ENCODE measurements at places on chromosomes 11 and 22.
A peak's percentile ranks its signal among the peaks of the same experiment; 100 is the strongest.

- no peak for DNase-seq
These were observed 76.4 kb downstream of the COMMD9 start for GRCh38 chr11:36212564-36213392.

DNA sequence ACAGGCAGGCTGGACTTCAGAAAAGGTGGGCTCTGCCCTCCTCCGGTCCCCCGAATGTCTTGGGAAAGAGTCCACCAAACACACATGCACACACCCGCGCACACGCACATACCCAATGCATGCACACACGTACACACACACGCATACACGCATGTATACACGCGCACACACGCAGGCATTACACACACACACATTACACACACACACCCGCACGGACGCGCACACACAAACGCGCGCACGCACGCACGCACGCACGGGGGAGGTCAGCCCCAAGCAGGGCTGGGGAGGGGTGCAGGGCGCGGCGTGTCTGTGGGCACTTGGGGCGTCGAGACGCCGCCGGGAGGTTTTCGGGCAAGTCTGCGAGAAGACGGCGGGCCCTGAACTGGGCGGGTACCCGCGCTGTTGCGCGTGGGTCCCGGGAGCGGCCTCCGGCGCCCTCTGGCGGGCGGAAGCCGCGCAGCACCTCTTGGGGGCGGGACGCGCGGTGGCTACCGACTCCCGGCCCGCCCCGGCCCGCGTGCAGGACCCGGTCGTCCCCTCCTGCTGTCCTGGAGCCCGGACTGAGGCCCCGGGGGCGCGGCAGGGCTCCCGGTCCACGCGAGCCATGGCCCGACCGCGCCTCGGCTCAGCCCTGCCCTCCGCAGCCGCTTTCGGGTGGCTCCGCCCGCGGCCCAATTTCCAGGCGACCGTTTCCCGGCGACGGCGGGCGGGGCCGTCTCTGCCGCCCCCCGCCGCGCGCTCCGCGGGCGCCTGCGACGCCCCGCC is 3.6 kb downstream of the SEPTIN5 start:
- peak; percentile 71 for DNase-seq

GRCh38 chr11:2621894-2622293 is 77.9 kb downstream of the KCNQ1OT1 start:
- DNase-seq: no peak

- DNase-seq: no peak
These were observed 19.0 kb downstream of the KCNQ1 start for GRCh38 chr11:2463766-2464277.

- no peak for DNase-seq
These were observed 9.9 kb downstream of the NDUFV1 start for GRCh38 chr11:67616431-67617242.

GRCh38 chr11:114801773-114802172 is 123.4 kb downstream of the NXPE2 start:
- DNase-seq: no peak

DNA sequence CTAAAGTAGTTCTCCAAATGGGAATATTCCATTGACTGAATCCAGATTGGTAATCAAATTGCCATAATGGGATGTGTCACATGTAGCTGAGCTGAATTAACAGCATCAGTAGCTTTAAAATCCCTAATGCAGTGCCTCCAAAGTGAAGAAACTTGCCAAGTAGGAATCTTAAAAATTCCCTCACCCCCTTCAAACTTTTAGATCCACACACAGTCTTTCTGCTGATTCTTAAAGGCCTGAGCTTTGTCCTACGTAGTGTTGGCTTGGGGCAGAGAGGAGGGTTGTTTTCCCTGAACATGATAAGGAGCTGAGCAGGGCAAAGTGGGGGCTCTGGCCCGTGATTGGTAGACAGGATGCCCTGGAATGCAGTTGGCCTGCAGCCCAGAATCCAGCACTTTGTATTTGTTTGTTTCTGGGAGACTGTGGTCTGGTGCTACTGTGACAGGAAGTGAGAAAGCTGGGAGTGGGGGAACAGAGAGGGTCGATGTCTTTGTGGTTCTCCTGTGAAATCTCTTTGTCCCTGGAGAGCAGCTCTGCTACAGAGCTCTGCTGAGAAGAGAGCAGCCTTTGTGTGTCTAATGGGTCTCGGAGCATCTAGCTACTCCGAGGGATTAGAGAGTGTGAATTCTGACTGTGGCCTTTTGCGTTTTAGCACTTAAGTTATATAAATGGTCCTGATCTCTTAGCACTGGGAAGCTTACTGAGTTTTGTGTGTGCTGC is 16.9 kb downstream of the CTNND1 start:
- no peak for DNase-seq

GRCh38 chr11:74012074-74012809 is 3.4 kb upstream of the UCP3 start:
- no peak for DNase-seq

- no peak for DNase-seq
These were observed 117.5 kb downstream of the SNX19 start for GRCh38 chr11:130798801-130799200.

- no peak for DNase-seq
These were observed 113.9 kb downstream of the RPS6KA4 start for GRCh38 chr11:64472593-64473455.

DNA sequence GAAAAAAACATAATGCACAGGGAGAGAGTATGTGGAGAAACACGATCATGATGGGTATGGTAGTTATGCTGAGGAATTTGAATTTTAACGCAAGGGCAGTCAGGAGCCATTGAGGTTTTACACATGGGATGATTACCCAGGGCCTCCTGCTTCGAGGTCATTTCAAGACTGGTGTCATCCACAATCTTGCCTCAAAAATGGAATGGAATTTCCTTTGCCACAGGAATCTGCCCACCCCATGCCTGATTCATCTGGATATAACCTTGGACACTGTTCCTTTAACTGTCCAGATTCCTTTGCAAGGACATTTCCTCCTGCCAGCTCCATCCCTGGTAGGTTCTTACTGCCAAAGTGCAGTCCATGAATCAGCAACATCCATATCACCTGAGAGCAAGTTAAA is 655.9 kb upstream of the TENM4 start:
- no peak for DNase-seq

DNA sequence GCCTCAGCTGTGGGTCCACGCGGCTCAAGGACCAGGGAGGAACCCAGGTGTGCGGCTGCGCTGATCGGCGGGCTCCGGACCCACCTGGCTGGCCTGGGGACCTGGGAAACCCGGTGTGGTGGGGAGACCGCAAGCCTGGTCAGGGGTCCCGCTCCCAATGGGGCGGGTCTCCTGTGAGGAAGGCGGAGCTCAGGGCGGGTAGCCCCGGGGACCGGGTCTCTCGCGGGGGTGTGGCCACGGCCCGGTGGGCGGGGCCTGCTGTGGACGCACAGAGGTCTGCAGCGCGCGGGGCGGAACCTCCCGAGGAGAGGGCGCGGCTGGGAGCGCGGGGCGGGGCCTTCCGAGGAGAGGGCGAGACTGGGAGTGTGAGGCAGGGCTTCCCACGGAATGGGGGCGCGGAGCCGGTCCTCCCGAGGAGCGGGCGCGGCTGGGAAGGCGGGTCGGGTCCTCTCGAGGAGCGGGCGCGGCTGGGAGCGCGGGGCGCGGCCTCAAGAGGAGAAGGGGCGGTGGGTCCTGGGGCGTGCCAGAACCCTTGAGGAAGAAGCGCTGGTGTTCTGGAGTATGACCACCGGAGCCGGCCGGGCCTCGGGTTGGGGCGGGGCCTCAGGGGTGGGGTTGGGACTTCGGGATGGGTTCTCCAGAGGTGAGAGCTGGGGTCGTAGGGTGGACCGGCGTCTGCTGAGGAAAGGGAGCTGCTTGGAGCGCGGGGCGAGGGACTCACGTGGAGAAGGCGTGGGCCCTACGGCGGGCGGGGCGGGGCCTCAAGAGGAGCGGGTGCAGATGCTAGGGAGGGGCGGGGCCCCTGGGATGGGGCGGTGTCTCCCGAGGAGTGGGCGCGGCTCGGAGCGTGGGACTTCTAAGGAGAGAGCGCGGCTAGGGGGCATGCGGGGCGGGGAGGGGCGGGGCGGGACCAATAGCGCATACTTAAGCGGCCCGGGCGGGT is 20.8 kb downstream of the DGCR6L start:
- peak; percentile 85 for DNase-seq

DNA sequence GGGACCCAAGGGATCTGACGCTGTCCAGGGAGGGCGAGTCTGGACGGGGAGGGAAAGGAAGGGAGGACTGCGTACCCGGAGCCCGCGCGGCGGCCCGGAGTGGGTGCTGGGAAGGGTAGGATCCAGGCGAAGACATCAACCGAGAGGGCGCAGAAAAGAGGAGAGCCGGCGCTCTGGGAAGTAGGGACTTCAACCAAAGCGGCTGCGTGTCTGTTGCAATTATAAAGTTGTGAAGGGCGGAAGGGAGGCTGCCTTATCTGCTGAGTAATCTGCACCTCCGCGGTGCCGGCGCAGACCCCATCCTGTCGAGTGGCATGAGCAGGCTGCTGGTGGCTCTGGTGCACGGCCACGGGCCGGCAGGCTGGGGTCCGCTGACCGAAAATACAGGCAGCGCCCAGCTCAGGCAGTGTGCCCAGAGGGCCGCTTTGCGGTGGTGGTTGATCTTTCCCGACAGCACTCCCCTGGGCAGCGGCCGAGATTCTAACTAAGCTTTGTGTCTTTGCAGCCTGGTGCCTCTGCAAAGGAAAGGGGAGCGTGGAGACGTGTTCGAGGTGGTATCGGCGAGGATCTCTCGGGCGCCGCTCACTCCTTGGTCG is 978 bp downstream of the C11orf87 start:
- no peak for DNase-seq

- DNase-seq: no peak
These were observed 97.0 kb downstream of the RDX start for GRCh38 chr11:110199184-110199981.

GRCh38 chr11:127138613-127139012 is 138.0 kb upstream of the KIRREL3 start:
- DNase-seq: no peak

DNA sequence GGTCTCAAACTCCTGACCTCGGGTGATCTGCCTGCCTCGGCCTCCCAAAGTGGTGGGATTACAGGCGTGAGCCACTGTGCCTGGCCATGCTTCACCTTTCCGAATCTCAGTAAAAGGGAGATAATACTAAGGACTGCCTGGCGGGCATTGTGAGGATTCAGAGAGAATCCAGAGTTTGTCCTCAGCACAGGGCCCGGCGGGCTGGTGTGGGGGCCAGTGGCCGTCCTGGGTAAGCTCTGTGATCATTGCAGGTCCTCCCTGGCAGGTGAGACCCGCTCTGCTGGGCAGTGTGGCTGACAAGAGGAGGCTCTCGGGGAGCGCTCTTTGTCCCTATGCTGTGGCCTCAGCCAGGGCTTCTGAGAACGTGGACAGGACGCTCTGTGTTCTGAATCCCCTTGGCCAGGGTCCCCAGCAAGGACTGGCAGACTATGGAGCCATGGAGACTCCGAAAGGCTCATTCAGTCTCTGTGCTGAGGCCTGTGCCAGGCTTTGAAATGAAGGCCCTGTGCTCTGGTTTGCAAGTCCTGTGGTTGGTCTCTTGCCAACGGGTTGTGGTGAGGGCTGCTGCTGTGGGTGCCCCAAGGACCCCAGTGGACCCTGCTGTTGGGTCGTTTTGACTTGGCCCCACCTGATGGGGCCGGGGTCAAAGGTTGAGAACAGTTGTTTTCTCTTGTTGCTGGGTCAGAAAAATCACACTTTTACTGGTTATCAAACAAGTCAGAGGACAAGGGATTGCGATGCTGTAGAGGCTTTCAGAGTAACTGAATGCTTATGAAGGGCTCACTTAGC is 2.1 kb downstream of the TPCN2 start:
- no peak for DNase-seq

DNA sequence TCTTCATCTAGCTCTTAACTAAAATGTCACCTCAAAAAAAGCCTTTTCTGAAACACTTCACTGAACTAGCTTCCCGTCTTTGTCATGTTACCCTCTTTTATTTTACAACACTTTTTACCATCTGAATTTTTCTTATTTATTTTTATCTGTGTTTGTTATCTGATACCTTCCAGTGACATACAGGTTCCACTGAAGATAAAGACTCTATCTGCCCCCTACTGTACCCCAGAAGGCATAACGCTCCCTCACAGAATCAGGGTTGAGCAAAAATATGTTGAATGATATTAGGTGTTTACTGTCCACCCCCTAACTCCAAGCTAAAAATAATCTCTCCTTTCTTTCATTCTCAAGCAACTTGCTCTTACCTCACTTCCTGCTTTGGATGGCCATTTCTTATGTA is 654.2 kb downstream of the NELL1 start:
- no peak for DNase-seq

- DNase-seq: no peak
These were observed 1033.2 kb downstream of the TBC1D22A start for GRCh38 chr22:47795477-47796127.

DNA sequence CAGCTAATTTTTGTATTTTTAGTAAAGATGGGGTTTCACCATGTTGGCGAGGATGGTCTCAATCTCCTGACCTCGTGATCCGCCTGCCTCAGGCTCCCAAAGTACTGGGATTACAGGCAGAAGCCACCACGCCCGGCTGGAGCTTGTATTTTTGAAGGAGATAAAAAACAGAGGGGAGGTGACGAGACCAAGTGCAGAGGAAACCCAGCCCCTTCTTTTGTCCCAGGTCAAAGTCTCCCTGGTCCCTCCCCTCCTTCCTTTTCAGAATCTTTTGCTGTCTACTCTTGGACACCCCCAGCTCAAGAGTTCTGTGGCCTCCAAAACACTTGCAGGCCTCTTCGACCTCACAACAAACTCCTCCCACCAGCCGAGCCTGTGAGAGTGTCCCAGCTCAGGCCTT is 12.2 kb upstream of the TMEM184B start:
- no peak for DNase-seq

DNA sequence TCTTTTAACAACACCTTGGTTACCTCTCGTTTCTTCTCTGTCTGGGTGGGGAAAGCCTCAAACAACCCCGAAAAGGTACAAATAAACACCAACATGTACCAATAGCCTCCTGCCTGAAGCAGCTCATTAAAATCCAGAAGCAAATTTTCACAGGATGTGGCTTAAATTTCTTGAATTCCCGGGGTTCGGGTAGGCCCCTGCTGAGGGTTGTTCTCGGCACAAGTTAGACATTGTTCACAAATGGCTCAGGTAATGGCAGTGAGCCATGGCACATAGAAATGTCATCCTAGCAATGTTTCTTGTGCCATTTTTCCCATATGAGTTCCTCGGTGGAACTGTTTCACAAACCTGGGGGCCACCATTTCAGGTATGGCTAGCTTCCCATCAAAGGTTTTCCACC is 19.7 kb upstream of the GLYATL1 start:
- no peak for DNase-seq

- DNase-seq: no peak
These were observed 14.6 kb downstream of the ELFN2 start for GRCh38 chr22:37412495-37413250.

DNA sequence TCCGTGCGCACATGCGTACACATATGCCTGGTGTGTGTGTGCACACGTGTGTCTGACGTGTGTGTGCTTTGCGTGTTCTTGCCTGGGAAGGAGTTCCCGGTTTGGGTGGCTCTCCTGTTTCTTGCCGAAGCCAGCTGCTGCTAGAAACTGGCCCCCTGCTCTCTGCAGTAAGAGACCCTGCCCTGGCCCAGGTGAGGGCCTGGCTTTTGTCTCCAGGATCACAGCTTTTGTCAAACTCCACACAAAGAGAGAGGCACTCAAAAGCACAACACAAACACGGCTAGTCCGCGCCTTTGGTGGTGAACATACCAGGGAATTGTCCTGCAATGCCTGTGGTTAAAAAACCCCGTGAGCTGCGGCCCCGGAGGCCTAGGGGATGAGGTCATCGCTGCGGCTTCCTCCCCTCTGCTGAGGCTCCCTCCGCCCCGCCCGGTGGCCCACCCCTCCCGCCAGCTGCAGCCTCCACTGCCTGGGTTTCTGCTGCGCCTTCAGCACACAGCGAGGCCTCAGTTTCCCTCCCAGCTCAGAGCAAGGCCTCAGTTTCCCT is 88.9 kb downstream of the KCNQ1 start:
- no peak for DNase-seq
